ENCODE measurements at places on chromosomes 5 and 9.

DNA sequence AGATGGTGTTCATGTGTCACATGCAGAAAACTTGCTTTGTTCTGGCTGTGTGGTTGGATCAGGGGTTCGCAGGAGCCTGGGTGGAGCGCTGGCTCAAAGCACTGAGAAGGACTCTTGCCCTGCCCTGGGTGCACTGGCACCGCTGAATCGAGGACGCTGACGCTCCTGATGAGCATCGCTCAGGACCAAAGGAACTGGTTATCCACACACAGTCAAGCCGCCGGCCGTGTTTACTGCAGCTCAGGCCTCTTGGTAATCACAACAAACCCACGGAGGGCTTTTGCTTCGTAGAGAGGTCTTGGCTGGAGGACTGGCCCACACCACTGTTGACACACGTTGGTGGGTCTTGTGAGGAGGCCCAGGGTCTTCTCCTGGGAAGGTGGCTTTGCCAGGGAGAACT is 299.4 kb upstream of the IRX2 start:
- peak; percentile 18 for DNase-seq

DNA sequence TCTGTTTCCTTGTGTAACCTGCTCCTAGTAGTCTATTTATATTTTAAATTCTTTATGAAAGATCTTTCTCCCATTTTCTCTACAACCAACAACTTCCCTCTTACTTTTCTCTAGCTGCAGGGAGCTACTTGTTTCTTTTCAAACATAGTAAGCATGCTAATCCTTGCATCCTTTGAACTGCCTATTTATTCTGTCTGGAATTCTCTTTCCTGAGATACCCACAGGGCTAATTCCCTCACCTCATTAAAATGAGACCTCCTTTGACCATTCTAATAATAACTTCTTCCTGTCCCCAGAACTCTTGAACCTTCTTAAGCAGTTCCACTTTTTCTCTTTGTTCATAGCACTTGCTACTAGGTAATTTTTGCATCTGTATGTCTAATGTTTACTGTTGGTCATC is 620.6 kb upstream of the CDH18 start:
- DNase-seq: no peak

DNA sequence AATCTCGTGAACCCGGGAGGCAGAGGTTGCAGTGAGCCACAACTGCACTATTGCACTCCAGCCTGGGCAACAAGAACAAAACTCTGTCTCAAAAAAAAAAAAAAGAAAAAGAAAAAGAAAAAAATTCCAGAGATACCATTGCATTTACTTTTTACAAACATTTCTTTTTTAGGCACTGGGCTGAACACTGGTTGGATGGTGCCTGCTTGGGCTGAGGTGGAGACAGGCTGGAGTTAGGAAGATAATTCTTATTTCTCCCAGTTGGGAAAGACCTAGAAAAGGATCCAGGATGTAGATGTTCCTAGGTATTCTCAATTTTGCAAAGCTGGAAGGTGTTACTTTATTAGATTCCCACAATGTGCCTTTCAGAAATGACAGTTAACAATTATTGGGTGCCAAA is 49.9 kb upstream of the JMY start:
- no peak for DNase-seq

DNA sequence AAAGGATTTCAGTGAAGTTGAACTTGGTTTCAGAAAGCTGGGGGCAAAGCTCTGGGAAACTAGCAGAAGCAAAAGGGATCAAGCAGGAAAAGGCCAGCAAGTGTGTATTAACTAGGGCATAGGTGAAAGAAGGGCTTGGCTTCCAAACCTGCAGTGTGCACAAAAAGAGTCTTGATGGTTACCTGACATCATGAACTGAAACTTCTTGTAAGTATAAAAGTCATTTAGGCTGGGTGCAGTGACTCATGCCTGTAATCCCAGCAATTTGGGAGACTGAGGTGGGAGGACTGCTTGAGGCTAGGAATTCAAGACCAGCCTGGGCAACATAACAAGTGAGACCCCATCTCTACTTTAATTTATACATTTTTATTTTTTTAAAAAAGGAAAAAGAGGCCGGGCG is 216.4 kb downstream of the EPB41L4A start:
- no peak for DNase-seq

- no peak for DNase-seq
These were observed 14.7 kb downstream of the PITX1 start for GRCh38 chr5:135019314-135019713.
